ENCODE measurements at places on chromosomes 5 and 9. TPM values are rescaled to one million over a fixed set of nuclear protein-coding genes. Genes with fewer than 3 reads are reported as not detected.

LPAR1 gene
- not detected for total RNA-seq

KIF24 gene
- total RNA-seq: 5.8 TPM

SPINK13 gene
- not detected for total RNA-seq

IRF1 gene
- total RNA-seq: 212 TPM

PPIC gene
- total RNA-seq: not detected

LMX1B gene
- total RNA-seq: not detected

SAPCD2 gene
- 6.6 TPM for total RNA-seq

GRCh38 chr9:90099262-90099963 is 494.6 kb downstream of the GADD45G start:
- no peak overlapping the region for H3K4me3 ChIP-seq
- no peaks in the 10 kb centered on the region for H3K36me3 ChIP-seq
- peaks cover 24% of the 10 kb centered on the region for H3K27me3 ChIP-seq
- DNase-seq: no peak

- peaks cover 21% of the 10 kb centered on the region for H3K27me3 ChIP-seq
- H3K36me3 ChIP-seq: no peaks in the 10 kb centered on the region
- no peaks in the 10 kb centered on the region for H3K4me1 ChIP-seq
Measured at GRCh38 chr5:96374653-96375052, 58.4 kb downstream of the PCSK1 start.

DNA sequence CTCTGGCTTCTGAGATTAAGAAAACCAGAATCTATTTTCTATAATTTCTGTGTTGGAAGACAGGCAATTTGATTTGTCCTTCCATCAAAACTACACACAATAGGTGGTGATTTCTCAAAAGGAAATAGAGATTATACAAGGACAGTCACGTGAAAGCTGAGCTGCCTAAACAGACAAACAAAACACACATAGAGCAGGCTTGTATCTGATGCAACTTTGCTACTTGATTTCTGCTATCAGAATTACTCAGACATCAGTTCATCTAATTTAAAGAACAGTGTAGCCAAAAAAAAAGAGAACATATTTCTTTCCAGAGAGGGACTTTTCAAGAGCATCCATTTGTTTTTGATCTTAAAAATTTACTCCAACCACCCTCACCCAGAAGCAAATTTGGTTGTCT is 2128.3 kb upstream of the C9orf72 start:
- no peaks in the 10 kb centered on the region for H3K36me3 ChIP-seq
- H3K4me3 ChIP-seq: no peak overlapping the region
- no peaks in the 10 kb centered on the region for H3K27me3 ChIP-seq
- DNase-seq: no peak

DNA sequence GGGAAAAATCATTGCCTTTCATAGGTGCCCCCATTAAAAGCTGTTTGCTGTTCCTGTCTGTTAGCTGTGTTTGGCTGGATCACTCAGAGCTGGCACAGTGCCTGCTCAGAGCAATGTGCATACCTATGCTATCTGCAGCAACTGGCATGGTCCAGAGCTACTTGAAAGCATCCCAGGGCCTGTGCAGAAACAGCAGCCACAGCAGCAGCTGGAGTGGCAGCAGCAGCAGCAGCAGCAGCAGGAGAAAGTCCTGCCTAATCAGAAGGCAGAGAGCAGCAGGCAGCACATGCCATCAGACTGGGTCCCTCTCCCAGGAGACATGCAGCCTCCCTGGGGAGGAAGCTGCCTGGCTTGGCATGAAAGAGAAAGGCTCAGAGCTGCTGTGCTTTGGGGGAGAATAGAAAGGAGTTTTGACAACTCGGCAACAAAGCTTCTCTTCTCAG is 243.8 kb upstream of the WWC1 start:
- no peaks in the 10 kb centered on the region for H3K27me3 ChIP-seq
- no peak overlapping the region for H3K4me3 ChIP-seq
- no peak overlapping the region for H3K27ac ChIP-seq
- H3K4me1 ChIP-seq: no peaks in the 10 kb centered on the region
- H3K36me3 ChIP-seq: no peaks in the 10 kb centered on the region

GRCh38 chr5:13708432-13708831 is 236.1 kb downstream of the DNAH5 start:
- no peak for DNase-seq
- no peaks in the 10 kb centered on the region for H3K27me3 ChIP-seq
- H3K4me1 ChIP-seq: no peaks in the 10 kb centered on the region
- no peaks in the 10 kb centered on the region for H3K36me3 ChIP-seq

DNA sequence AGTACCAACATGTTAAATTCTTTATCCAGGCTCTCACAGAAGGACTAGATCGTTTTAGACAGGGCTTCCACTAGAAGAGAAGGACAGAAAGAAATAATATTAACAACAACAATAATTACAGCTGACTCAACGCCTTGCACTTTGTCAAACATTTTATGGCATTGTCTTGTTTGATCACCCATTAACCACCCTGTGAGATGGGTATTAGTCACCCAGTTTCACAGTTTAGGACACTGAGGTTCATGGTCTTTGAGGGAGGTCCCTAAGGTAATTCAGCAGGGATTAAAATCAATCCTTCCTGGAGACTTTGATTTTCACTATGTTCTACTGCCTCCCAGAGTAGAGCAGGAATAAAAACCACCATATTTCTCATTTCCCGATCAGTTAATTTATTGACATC is 51.4 kb upstream of the BNC2 start:
- no peak for DNase-seq
- no peaks in the 10 kb centered on the region for H3K4me1 ChIP-seq
- H3K27me3 ChIP-seq: no peaks in the 10 kb centered on the region
- H3K4me3 ChIP-seq: no peak overlapping the region
- H3K27ac ChIP-seq: no peak overlapping the region

DNA sequence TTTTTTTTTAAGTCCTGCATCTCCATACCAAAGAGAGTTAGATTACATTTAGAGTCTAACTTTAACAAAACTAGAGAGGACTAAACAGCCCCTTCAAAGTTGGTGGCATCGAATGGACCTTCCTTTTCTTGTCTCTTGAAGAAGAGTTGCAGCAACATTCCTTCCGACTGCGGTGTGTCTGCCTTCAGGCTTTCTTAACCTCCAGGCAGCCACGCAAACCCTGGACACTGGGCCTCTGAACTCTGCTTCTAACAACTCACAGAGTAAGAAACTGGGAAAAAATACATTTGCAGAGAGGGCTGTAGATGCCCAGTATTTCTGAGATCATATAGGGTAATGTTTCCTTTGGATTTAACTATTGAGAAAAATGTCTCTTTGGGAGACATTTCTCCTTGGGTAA is 120.5 kb upstream of the MAST4 start:
- no peak overlapping the region for H3K4me3 ChIP-seq
- H3K27ac ChIP-seq: no peak overlapping the region
- no peak for DNase-seq
- no peaks in the 10 kb centered on the region for H3K4me1 ChIP-seq
- H3K27me3 ChIP-seq: peaks cover 5% of the 10 kb centered on the region
- no peaks in the 10 kb centered on the region for H3K36me3 ChIP-seq

GRCh38 chr9:19409401-19410194 is 789 bp downstream of the ACER2 start:
- peak; percentile 17 for DNase-seq
- H3K4me3 ChIP-seq: peak overlapping the region; percentile 98
- no peaks in the 10 kb centered on the region for H3K36me3 ChIP-seq
- peak overlapping the region; percentile 85 for H3K27ac ChIP-seq
- no peaks in the 10 kb centered on the region for H3K27me3 ChIP-seq
- H3K4me1 ChIP-seq: peaks cover 19% of the 10 kb centered on the region

All from activated T-cell treated with anti-CD3 and anti-CD28 coated beads, Interleukin-2, amount 50 U/mL, for 72 hours (primary cell).